A549 treated with Hydrocortisone at 1 μM for 4 hours (cell line): ENCODE measurements at places on chromosomes 1 and 21. TPM values are rescaled to one million over a fixed set of nuclear protein-coding genes. Genes with fewer than 3 reads are reported as not detected.

Gene CFHR4
- total RNA-seq: not detected in 5 replicates

Gene CCDC185
- not detected in 5 replicates for total RNA-seq

Gene IFNGR2
- total RNA-seq: 50.2 to 58.9 TPM (median 55.1 TPM) in 5 replicates

Gene C1orf116
- total RNA-seq: 5.6 to 6.9 TPM (median 6.0 TPM) in 5 replicates

Gene THEM5
- total RNA-seq: not detected in 5 replicates

Gene IVL
- 0.07 to 0.09 TPM (median 0.08 TPM) in 3 of 5 replicates, not detected in the others for total RNA-seq

Gene YBEY
- 25.5 to 30.1 TPM (median 27.6 TPM) in 5 replicates for total RNA-seq

Gene OR2L8
- total RNA-seq: not detected in 5 replicates

Gene TACSTD2
- total RNA-seq: not detected in 5 replicates

Gene COL24A1
- 0.02 TPM in 1 of 5 replicates, not detected in the others for total RNA-seq
